ENCODE measurements at places on chromosomes 2 and 18.

- no peak for DNase-seq
Measured at GRCh38 chr2:68762665-68763064, 28.1 kb downstream of the ARHGAP25 start.

DNA sequence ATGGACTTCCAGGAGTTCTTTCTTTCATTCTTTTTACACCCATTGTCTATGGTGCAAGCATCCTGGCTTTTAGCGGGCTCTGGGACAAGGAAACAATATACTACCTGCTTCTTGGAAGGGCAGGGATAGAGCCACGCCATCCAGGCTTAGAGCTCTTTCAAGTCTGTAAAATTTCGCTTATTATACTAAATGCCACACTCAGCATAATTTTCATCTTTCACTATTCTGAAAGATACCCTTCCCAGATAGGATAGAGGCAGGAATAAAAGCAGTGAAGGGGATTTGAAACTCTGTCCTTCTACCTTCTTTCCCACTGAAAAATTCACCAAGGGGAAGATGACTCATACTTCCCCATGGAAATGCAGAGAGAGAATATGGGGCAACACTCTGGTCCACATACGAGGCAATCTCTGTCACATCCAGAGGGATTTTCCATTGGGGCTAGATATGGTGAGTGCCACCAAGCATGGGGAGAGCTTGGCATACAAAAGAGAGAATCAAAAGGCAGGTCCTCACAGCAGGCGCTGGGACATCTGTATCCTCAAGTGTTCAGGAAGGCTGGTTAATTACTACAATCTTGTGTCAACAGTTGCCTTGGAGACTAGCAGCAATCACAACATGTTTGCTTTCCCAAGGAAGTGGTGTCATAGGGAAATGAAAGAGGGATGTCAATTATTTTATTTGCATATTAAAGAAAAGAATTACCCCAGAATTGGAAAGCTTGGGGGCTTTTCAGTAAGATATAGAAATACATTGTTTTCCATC is 127.6 kb downstream of the TDRD15 start:
- DNase-seq = no peak

DNA sequence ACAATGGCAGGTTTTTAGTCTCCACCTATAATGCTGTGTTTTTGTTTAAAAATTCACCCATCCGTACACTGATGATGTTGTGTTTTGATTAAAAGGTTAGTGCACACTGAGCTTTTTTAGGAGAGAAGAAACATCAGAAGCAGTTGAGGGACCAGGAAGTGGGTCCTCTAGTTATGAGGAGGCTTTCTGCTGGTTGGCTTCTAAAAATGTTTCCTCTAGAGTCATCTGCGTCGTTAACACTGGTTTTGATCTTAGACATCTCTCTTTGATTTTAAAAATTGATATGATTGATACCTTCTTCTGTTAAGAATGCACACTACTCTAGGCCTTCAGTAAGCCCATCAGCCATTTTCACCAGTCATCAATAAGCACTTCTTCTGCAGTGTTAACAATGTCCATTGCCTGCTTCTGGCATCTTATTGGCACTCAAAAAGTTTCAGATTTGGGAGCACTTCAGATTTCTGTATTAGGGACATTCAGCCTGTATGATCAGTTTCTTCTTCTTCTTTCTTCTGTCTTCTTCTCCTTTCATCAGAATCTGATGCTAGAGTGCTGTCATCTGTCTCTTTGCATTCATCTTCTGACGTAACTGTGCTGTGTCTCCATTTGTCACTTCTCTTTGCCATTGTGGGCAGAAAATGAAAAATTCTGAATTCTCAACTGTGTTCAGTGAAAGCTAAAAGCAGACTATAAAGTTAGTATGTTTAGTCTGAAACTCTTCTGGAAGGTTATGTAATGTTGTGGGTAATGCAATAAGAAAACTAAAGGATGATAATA is 56.3 kb downstream of the PHLPP1 start:
- DNase-seq = no peak

DNA sequence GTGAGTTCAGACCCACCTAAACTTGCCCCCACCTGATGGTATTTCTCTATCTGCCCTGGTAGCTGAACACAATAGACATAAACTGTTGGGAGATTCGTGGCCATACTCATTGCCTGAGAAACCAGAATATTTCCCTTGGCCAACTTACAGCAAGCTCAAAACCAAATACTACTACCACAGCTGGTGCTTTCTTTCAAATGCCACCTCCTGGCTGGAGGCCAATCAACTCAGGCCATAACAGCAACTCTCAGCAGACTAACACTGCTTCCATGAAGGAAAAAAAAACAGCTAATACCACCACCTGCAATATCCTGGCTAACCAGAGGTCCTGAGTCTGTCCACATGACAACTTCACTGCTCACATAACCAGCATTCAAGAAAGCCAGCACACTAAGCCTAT is 373.1 kb downstream of the CMPK2 start:
- no peak for DNase-seq

- DNase-seq = no peak
Measured at GRCh38 chr2:141200191-141200590, 930.6 kb downstream of the LRP1B start.

DNA sequence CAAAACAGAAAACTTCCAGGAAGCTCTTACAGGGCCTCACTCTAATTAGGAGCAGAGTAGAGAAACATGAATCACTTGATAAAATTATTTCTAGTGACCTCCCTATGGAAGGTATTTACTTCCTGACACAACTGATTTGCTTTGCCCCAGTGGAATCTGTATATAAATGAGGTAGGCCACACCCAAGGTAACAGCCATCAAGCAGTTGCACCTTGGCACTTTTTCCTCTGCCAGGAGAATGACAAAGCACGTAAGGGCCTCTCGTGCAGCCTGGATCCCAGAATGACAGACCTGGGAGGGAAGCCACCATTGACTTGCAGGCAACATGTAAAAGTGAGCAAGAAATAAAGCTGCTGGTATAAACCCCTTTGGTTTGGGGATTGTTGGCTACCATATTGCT is 620.0 kb upstream of the SLC39A10 start:
- no peak for DNase-seq

GRCh38 chr2:174014011-174014698 is 49.0 kb upstream of the SP3 start:
- no peak for DNase-seq

- DNase-seq = peak; percentile 57
Measured at GRCh38 chr2:86035883-86036668, 69.6 kb downstream of the POLR1A start.

- no peak for DNase-seq
Measured at GRCh38 chr2:138239902-138240491, 261.6 kb upstream of the SPOPL start.

DNA sequence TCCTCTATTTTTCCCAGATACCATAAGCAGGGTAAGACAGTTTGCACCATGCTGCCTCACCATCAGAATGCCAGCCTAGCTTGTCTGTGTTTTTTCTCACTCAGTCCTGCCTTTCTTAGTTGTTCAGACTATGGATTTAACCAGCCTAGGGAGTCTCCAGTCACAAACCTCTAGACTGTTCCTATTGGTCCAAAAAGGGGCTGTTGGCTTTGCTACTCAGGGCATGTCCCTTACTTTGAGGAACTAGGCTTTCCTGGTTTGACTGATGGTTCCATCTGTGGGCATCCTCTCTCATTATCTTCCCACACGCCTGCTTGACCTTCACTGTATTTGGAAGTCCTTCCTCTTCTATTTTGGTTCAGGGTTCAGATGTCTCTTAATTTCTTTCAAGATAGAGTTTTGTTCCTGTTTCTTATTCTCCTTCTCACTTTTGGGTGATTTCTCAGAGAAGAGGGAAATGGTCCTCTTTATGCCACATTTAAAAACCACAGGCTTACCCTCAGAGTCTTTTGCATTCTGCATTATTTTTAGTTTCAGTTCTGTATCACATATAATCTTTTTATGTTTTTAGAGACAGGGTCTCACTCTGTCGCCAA is 31.3 kb upstream of the TMEM131 start:
- no peak for DNase-seq

DNA sequence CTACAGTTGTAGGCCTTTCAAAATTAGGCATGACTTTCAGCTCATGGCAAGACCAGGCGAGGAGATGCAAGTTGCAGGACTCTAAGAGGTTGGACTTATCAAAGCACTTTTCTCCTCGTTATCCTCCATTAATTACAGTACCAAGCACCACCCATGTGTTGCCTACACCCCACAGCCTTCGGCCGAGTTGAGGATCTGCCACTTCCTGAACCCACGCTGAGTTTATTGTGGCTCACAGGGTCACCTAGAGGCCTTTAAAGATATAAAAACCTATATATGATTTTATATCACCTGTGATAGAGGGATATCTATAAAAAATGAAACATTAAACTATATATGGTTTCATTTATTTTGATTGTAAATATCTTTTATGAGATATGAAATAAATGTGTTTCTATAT is 2.6 kb downstream of the UGT1A10 start:
- no peak for DNase-seq

DNA sequence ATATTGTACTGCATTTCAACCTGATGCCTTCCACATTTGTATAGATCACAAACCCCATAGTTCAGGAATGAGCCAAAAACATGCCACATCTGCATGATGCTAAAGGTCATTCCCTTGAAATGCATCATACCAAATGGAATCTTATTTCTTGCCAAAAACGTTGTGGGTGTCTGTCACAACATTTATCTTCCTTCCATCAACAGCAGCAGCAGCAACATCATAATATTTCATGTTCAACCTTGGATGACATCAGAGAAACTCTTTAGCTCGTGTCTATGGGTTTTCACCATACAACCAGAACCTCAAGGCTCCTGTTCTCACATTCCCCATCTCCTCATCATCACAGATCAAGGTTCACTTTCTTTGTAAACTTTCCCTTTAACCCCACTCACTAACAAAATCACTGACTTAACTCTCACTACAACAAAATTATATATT is 221.3 kb upstream of the CTAGE1 start:
- DNase-seq = no peak

GRCh38 chr2:112162341-112162740 is 24.2 kb downstream of the FBLN7 start:
- no peak for DNase-seq

- DNase-seq = no peak
Measured at GRCh38 chr2:200226451-200227426, 79.8 kb upstream of the SPATS2L start.

- no peak for DNase-seq
Measured at GRCh38 chr18:7572822-7573221, 5.7 kb downstream of the PTPRM start.

- DNase-seq = no peak
Measured at GRCh38 chr2:67848551-67849285, 214.1 kb downstream of the C1D start.

DNA sequence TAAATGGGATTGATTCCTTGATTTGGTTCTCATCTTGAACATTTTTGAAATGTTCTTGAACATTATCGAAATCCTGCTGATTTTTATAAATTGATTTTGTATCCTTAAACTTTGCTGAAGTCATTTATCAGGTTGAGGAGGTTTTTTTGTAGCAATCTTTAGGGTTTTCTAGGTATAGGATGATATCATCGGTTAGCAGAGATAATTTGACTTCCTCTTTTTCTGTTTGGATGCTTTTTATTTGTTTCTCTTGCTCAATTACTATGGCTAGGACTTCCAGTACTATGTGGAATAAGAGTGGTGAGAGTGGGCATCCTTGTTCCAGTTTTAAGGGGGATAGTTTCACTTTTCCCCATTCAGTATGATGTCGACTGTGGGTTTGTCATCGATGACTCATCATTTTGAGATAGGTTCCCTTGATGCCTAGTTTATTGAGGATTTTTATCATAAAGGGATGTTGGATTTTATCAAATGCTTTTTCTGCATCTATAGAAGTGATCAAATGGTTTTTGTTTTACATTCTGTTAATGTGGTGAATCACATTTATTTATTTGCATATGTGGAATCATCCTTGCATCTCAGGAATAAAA is 201.5 kb upstream of the ZSWIM2 start:
- DNase-seq = no peak

DNA sequence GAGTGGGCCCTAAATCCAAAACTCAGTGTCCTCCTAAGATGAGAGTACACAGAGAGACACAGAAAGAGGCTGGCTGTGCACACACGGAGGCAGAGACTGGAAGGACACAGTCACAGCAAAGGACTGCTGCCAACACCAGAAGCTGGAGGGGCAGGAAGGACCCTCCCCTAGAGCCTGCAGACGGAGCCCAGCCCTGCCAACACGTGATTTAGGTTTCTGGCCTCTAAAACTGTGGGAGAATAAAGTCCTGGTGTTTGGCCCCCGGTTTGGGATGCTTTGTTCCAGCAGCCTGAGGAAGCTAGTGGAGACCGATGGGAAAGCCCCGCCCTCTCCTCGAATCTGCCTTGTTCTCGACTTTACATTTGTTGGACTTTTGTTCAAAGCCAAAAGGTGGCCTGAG is 10.6 kb downstream of the CNDP1 start:
- DNase-seq = no peak

GRCh38 chr2:229159405-229159804 is 111.7 kb downstream of the PID1 start:
- DNase-seq = no peak

DNA sequence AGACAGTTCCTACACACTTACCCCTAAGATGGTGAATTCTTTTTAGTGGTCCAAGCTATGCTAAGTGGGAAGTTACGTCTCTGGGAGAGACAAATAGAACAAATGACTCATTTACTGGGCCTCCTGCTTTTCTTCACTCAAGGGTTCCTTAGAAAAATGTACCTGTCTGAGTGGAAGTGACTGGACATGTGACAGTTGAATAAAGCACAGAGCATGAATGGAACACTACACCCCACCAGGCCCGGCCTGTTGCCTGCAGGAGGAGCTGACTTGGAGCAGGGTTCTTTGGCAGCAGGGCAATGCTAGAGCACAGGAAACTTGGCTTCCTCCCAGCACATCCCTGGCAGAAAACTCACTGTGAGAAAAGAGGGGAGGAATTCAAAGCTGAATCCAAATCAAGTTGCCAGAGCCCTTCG is 451.0 kb upstream of the SETBP1 start:
- peak; percentile 75 for DNase-seq

GRCh38 chr2:38600242-38600891 is 2.4 kb downstream of the HNRNPLL start:
- DNase-seq = no peak

- DNase-seq = no peak
Measured at GRCh38 chr2:288758-289361, 969 bp upstream of the ALKAL2 start.

GRCh38 chr2:5664278-5664681 is 27.9 kb upstream of the SOX11 start:
- DNase-seq = no peak

GRCh38 chr2:47437287-47437686 is 34.3 kb downstream of the MSH2 start:
- DNase-seq = no peak

GRCh38 chr2:109352898-109353689 is 224.1 kb downstream of the SH3RF3 start:
- no peak for DNase-seq

- DNase-seq = no peak
Measured at GRCh38 chr18:56273541-56274219, 364.7 kb downstream of the TXNL1 start.

GRCh38 chr2:77604953-77605929 is 83.1 kb upstream of the LRRTM4 start:
- no peak for DNase-seq

GRCh38 chr18:31950583-31950982 is 7.7 kb upstream of the TRAPPC8 start:
- DNase-seq = no peak

Measured in posterior cingulate gyrus (tissue), 11 donors.